ENCODE measurements at places on chromosomes 4 and X.

- no peak for DNase-seq
Observed at GRCh38 chr4:53281438-53281837, 84.4 kb downstream of the SCFD2 start.

- no peak for DNase-seq
Observed at GRCh38 chrX:40152741-40153344, 55.1 kb upstream of the BCOR start.

DNA sequence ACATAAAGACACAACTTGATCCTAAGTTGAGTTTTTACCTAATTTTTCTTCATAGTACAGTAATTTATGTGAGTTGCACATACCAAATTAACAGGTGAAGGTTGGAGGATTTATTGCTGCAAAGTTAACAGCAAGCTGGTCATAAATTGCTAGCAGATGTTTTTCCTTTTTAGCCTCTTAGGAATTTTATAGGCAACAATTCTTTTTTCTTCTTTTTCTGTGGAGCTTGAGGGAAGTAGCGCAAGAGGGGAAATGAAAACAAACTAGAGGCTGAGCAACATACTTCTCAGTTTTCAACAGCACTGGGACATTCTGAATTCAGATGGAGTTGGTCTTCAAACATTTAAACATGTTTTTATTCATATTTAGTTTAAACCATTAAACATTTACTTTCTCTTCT, 63.7 kb upstream of the TLR2 start:
- DNase-seq = no peak

DNA sequence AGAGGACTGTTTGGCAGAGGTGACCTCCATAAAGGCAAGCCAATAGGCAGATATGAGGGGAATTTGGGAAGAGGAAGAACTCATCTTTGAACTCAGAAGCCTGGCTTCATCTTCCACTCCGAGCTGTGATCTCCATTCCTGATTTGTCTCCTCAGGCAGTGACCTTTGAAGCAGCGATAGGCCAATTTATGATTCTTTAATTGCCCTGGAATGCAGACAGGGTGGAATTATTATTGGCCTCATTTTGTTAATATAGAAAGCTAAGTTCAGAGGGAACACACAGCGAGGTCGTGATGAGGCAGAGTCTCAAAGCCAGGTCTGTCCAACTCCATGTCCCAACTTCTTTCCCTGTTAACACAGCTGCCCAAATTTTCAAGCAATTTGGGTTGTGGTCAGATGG, 16.9 kb downstream of the RTL5 start:
- no peak for DNase-seq

DNA sequence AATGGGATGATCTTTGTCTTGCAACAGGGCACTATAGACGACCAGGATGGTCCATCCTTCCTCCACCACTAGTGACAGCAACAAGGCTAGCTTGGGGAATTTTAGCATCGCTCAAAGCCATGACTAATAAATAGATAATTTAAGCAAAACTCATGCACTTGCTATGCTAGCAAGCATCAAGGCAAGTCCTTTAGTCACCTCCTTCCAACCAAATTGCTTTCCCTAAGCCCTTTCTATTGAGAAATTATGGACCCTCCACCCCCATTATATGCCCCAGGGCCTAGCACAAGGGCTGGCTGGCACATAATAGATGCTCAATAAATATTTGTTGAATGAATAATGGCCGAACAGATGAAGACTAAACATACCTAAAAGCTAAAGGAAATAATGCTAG, 28.6 kb downstream of the SLC16A2 start:
- no peak for DNase-seq

DNA sequence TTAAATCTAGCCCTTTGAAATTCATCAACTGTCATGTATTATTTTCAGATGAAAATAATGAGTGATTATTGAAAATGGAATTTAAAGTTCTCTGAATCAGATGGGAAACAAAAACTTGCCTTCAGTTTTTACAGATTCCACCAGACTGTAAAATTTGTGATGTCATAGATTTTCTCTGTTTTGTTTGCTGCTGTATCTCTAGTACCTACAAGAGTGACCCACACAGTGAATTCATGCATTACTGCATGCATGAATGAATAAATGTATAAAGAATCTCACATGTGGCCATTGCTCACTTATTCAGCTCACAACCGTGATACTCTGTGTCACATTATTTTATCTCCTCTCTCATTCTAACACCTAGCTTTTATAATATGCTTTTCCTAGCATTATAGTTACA, 532.2 kb upstream of the AGA start:
- DNase-seq = no peak

GRCh38 chr4:184217634-184218033, at the start of gene ENPP6:
TSS of gene ENPP6 (minus strand) at chr4:184217873. CDS start at chr4:184217819, 54 bp downstream.
- no peak for DNase-seq

DNA sequence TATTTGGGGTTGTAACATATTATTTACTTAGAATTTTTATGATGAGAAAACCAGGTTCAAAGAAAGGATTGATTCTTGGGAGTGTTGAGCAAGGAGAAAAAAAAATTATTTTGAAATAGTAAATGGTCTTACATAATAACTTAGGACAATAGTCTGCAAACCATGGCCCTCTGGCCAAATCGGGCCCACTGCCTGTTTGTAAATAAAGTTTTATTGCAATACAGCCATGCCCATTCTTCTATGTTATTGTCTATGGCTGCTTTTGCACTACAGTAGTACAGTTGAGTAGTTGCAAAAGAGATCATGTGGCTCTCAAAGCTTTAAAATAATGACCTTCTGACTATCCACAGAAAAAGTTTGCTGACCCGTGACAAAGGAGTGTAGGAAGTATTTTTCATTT, 63.2 kb upstream of the MCUB start:
- no peak for DNase-seq

- no peak for DNase-seq
Observed at GRCh38 chrX:55702671-55703070, 14.9 kb upstream of the RRAGB start.

DNA sequence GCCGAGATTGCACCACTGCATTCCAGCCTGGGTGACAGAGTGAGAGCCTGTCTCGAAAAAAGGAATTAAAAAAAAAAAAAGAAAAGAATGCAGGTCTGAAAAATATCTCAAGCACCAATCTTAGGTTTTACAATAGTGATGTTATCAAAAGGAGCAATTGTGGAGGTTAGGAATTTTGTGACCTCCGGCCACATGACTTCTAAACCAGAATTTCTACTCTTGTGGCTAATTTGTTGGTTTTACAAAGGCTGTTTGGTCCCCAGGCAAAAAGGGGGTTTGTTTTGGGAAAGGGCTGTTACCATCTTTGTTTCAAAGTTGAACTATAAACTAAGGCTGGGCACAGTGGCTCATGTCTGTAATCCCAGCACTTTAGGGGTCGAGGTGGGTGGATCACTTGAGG, 15.4 kb upstream of the ZNF41 start:
- DNase-seq = no peak
